ENCODE measurements at places on chromosomes 5 and 9.
A peak's percentile ranks its signal among the peaks of the same experiment; 100 is the strongest.

DNA sequence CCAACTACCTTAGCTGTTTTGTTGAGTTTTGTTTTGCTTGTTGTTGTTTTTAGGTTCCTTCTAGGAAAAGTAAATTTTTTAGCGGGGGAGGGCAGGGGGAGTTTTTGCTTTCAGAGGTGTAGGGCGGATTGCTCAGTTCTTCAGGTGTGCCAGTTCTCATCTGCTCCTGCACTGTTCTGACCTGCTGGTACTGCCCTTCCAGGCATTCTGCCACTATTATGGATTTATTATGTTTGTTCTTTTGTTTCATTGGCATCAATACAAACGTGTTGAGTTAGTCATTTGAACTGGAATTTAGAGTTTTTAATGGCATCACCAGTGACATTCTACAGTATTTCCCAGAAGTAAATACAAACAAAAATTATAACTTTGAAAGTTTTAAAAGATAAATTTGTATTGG, 26.0 kb downstream of the ERCC6L2 start:
- H3K4me1 ChIP-seq: no peaks in the 10 kb centered on the region
- no peaks in the 10 kb centered on the region for H3K36me3 ChIP-seq
- no peak overlapping the region for H3K4me3 ChIP-seq

DNA sequence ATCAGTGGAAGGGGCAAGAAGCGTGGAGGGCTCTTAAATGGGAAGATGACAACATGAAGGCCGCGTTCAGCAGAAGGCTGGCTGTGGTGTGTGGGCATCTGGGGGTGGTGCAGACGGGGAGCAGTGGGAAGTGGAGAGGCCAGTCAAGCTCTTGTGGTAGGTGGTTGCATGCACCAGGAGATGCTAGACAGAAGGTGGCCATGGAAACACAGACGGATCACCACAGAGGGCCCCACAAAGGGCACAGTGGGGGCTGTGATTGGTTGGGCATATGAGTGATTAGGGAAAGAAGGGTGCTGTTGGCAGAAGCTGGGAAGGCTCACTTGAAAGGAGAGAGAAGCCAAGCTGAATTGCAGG, 14.7 kb downstream of the MTMR12 start:
- H3K27ac ChIP-seq: no peak overlapping the region
- peaks cover 7% of the 10 kb centered on the region for H3K36me3 ChIP-seq
- H3K4me1 ChIP-seq: no peaks in the 10 kb centered on the region
- no peak for DNase-seq
- H3K4me3 ChIP-seq: no peak overlapping the region

- no peaks in the 10 kb centered on the region for H3K36me3 ChIP-seq
- DNase-seq: no peak
- no peaks in the 10 kb centered on the region for H3K27me3 ChIP-seq
Observed at GRCh38 chr5:112933105-112933504, 11.1 kb upstream of the REEP5 start.

DNA sequence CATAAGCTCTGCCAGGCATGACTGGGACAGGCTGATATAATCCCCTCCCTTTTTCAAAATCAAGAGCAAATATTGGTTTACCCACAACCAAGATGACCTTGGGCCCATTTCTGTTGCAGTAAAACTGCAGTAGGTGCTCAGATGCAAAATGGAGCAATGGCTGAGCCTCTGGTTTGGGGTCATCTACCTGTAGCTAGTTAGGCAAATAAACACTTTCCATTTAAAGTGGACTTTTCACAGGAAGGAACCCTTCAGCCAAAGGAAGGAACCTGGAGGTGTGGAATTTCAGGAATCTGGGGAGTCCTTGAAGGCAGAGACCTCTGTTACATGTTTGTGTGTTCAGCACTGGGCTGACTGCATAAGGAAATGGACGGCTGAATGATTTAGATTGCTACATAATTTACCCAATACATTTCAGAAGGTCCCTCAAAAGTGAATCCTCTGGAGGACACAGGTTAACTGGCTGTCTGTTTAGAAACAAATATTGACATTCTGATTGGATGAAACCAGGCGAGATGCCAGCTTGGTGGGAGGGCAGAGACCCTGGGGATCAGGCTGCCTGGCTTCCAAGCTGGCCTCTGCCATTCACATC, 170.1 kb upstream of the ZNF618 start:
- no peak for DNase-seq
- no peaks in the 10 kb centered on the region for H3K27me3 ChIP-seq
- no peaks in the 10 kb centered on the region for H3K36me3 ChIP-seq
- no peak overlapping the region for H3K4me3 ChIP-seq

GRCh38 chr9:34989003-34989945, at the start of gene DNAJB5:
TSS of gene DNAJB5 (plus strand) at chr9:34989745. CDS start at chr9:34990631, 886 bp downstream.
- peak; percentile 92 for DNase-seq
- peak within 1 kb of the TSS; percentile 49 for H3K27ac ChIP-seq
- peak within 1 kb of the TSS; percentile 63 for H3K4me3 ChIP-seq

- no peaks in the 10 kb centered on the region for H3K4me1 ChIP-seq
- H3K27ac ChIP-seq: no peak overlapping the region
- H3K27me3 ChIP-seq: no peaks in the 10 kb centered on the region
- H3K36me3 ChIP-seq: no peaks in the 10 kb centered on the region
- no peak for DNase-seq
- H3K4me3 ChIP-seq: no peak overlapping the region
Observed at GRCh38 chr5:67971223-67971830, 244.2 kb upstream of the PIK3R1 start.

DNA sequence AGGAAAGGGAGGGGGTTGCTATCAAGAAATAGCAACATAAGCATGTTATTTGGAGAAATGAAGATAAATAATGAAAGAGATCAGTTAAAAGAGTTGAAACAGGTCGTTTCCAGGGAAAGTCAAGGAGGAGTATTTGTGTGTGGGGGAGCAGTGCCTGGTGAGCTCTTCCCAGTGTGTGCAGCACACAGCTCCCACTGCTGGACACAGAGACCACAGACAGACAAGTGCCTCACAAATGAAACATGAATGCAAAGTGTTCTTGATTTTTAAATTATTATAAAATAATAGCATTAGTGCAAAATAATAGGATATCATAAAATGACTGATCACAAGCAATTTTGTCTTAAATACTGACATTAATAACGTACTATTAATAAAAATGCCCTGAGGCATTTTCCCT, 40.8 kb downstream of the LIFR start:
- H3K27me3 ChIP-seq: no peaks in the 10 kb centered on the region
- no peaks in the 10 kb centered on the region for H3K4me1 ChIP-seq
- H3K36me3 ChIP-seq: no peaks in the 10 kb centered on the region
- no peak overlapping the region for H3K27ac ChIP-seq
- no peak for DNase-seq

DNA sequence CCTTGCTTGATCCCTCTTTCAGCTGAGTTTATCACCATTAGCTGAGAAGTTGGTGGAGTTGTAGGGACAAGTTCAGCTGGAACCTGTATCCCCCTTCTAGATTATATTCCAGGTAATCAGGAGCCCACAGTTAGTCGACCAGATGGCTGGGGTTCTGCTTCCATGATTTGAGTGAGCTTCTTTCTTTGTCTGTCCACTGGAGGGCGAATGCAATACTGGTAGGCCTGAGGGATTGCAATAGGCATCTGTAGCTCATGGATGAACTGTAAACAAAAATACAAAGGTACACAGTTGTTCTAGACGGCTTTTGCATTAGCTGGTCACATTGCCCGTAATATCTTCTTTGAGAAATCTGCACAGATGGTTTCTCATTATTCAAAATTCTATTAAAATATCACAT, 88.9 kb downstream of the PCSK5 start:
- no peak overlapping the region for H3K4me3 ChIP-seq
- no peaks in the 10 kb centered on the region for H3K27me3 ChIP-seq
- H3K36me3 ChIP-seq: no peaks in the 10 kb centered on the region
- no peaks in the 10 kb centered on the region for H3K4me1 ChIP-seq
- DNase-seq: no peak

Measured in effector memory CD4-positive, alpha-beta T cell (primary cell).